ENCODE measurements at places on chromosomes 1 and 21. TPM values are rescaled to one million over a fixed set of nuclear protein-coding genes. Genes with fewer than 3 reads are reported as not detected.

OR6K3 gene
- 0.14 TPM for polyA plus RNA-seq

TDRD10 gene
- polyA plus RNA-seq = 2.0 TPM

ZNF695 gene
- polyA plus RNA-seq = 3.3 TPM

DNA sequence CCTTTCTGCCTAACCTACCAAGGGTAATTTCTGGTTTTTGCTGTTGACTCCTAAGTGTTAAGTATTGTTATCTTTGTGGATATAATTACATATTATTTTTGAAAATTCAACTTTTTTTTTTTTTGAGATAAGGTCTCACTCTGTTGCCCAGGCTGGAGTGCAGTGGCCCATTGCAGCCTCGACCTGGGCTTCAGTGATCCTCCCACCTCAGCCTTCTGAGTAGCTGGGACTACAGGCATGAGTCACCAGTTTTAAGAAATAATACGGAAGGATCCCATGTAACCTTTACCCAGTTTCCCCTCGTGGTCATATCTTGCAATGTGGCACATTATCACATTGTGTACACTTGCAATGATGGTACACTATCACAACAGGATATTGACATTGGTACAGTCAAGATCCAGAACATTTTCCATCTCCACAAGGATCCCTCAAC is 3.1 kb downstream of the CHD1L start:
- no peak for DNase-seq

- no peak for DNase-seq
Measured at GRCh38 chr1:178938959-178939317, 68.1 kb upstream of the ANGPTL1 start.

DNA sequence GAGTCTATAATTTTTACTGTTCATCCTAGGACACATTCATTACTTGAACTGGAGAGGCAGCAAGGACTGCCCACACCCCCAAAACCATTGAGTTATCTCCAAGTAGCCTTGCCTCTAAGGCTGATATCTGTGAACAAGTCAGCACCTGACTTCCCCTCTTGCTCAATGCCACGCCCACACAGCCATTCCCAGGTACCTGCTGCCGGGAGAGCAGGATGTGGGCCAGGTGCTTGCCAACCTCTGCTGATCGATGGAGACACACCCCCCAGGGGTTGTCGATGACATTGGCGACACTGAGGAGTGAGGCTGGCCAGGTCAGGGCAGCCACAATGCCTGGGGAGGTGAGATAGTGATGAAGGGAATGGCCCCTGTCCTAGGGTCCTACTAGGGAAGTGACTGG is 60.1 kb downstream of the TMCO4 start:
- DNase-seq = no peak

GRCh38 chr1:53219711-53220110 is 723 bp downstream of the CZIB start:
- no peak for DNase-seq

- DNase-seq = peak; percentile 62
Measured at GRCh38 chr1:63593303-63593885, at the start of gene PGM1. TSS of gene PGM1 (plus strand) at chr1:63593411. CDS start at chr1:63593489, 78 bp downstream.

Measured in left renal cortex interstitium (tissue), 4 donors.